Esophagus squamous epithelium (tissue), 5 donors: ENCODE measurements at places on chromosomes 5 and 9.

- H3K36me3 ChIP-seq = peaks cover 12% of the 10 kb centered on the region
- no peak overlapping the region for H3K27ac ChIP-seq
- H3K4me1 ChIP-seq = peaks cover 13% of the 10 kb centered on the region
- H3K4me3 ChIP-seq = no peak overlapping the region
Observed at GRCh38 chr5:16457451-16457850, 8.1 kb downstream of the ZNF622 start.

- H3K36me3 ChIP-seq = no peaks in the 10 kb centered on the region
- no peak overlapping the region for H3K4me3 ChIP-seq
- H3K4me1 ChIP-seq = no peaks in the 10 kb centered on the region
- DNase-seq = no peak
- no peaks in the 10 kb centered on the region for H3K27me3 ChIP-seq
Observed at GRCh38 chr5:19655627-19656026, 332.4 kb downstream of the CDH18 start.

DNA sequence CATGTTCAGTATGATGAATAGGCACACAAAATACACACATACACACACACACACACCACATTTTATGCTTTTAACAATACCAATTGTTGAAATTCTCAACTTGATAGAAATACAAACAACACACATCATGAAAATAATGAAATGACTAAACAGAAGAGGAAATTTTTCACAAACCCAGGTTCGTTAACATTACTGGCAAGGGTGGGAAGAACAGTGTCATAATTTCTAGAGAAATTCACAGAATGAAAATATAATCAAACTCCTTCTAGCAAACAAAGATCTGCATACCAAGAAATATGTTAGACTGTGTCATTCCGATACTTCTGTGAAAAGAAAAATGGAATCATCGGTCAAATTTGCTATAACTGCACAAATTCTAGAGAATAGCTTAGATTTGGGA is 41.9 kb downstream of the ST8SIA4 start:
- H3K36me3 ChIP-seq = no peaks in the 10 kb centered on the region
- no peak overlapping the region for H3K27ac ChIP-seq
- DNase-seq = no peak
- no peaks in the 10 kb centered on the region for H3K27me3 ChIP-seq
- H3K4me3 ChIP-seq = no peak overlapping the region
- no peaks in the 10 kb centered on the region for H3K4me1 ChIP-seq

DNA sequence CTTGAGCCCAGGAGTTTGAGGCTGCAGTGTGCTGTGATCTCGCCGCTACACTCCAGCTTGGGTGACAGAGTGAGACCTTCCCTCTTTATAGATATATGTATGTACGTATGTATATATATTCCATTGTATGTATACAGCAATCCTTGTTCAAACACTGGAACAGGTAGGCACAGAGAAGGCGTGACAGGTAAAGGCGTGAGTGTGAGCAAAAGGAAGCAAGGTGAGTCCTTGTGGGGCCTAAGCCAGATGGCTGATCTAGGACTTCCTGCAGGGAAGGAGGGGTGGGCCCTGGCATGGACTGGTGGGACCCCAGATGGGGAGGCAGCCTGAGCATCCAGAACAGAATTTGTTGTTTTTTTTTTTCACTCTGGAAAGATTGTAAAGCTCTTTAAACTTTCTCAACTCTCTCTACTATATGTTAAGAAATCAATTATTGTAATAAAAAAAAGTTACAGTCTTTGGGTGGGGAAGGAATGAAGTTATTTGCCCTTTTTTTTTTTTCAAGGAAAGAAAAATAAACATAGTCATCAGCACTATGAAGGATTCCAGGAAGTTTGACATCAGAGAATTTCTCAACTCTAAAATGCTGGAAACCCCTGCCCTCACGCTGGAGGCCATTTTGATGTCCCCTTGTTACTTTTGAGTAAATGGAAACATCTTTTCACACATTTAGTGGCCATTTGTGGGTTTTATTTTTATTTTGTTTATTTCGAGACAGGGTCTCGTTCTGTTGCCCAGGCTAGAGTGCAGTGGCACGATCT is 38.9 kb upstream of the STXBP1 start:
- peak overlapping the region; percentile 87 for H3K27ac ChIP-seq
- peaks cover 42% of the 10 kb centered on the region for H3K4me1 ChIP-seq
- DNase-seq = no peak
- no peaks in the 10 kb centered on the region for H3K36me3 ChIP-seq
- no peaks in the 10 kb centered on the region for H3K27me3 ChIP-seq

DNA sequence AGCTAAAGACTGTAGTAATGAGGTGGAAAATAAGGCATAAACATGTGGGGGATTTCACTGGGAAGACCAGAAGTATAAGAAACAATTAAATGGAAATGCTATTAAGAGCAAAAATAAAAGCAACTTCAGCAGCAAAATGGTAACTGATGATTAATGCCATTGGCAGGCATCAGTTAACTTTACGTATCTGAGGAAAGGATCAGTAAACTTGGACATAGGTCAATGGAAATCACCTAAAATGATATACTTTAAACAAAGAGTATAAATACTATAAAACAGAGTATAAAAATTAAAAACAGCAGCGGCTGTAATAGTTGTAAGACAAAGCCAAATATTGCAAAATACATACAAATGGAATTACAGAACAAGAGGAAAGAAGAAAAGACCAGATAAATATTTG is 992.1 kb downstream of the DNAH5 start:
- H3K27ac ChIP-seq = no peak overlapping the region
- no peak for DNase-seq
- no peaks in the 10 kb centered on the region for H3K27me3 ChIP-seq

- no peak overlapping the region for H3K27ac ChIP-seq
- H3K36me3 ChIP-seq = no peaks in the 10 kb centered on the region
- no peak for DNase-seq
- no peaks in the 10 kb centered on the region for H3K27me3 ChIP-seq
Observed at GRCh38 chr9:7234144-7234543, 476.4 kb downstream of the KDM4C start.

GRCh38 chr9:132768932-132769905 is 99.0 kb downstream of the GTF3C4 start:
- H3K36me3 ChIP-seq = no peaks in the 10 kb centered on the region
- H3K4me1 ChIP-seq = peaks cover 21% of the 10 kb centered on the region
- peak; percentile 18 for DNase-seq
- H3K4me3 ChIP-seq = peak overlapping the region; percentile 87
- H3K27me3 ChIP-seq = no peaks in the 10 kb centered on the region
- peak overlapping the region; percentile 81 for H3K27ac ChIP-seq

DNA sequence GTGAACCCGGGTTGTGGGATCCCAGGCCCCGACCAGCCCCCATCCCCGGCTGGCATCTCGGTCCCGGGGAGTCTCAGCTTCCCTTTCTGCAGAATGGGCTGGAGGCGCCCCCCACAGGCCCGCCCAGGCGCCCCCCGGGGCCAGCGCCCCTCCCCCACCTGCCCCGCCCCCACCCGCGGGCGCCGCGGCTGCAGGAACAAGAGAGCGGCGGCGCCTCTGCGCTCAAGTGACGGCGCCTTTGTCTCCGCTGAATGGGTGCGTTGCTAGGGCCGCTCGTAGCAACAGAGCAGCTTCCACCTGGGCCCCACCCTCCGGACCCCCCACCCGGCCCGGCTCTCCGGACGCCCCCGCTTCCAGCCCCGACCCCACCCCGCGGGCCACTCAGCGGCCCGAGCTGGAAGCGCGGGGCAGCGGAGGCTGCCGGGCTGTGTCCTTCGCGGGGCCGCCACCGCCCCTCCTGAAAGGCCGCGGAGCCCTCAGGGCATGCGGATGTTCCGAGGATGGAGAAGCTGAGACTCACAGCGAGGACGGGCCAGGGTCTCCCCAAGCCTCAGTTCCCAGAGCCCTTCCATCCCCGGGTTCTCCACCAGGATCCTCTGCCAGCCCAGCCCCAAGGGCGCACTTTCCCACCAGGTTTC is 27.5 kb downstream of the ADGRD2 start:
- no peak overlapping the region for H3K4me3 ChIP-seq
- DNase-seq = no peak
- H3K36me3 ChIP-seq = no peaks in the 10 kb centered on the region
- peaks cover 11% of the 10 kb centered on the region for H3K4me1 ChIP-seq

DNA sequence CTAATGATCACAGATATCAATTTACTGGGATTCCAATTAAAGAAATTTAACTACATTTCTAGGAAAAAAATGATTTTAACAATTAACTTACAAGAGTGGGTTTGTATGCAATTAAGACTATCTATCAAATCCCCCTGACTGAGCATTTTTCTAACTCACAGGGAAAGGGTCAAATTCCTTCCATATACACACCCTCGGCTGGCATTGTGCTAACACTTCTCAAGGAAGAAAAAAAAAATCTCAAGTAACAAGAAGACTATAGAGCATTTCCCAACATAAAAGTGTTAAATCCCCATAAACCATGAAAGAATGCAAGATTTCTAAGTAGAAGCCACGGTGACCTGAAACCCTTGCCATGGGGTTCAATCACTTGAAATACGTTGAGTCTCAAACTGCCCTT is 368.8 kb downstream of the GLIS3 start:
- no peak overlapping the region for H3K4me3 ChIP-seq
- no peaks in the 10 kb centered on the region for H3K27me3 ChIP-seq
- H3K27ac ChIP-seq = no peak overlapping the region
- no peaks in the 10 kb centered on the region for H3K4me1 ChIP-seq
- no peak for DNase-seq
- H3K36me3 ChIP-seq = no peaks in the 10 kb centered on the region

DNA sequence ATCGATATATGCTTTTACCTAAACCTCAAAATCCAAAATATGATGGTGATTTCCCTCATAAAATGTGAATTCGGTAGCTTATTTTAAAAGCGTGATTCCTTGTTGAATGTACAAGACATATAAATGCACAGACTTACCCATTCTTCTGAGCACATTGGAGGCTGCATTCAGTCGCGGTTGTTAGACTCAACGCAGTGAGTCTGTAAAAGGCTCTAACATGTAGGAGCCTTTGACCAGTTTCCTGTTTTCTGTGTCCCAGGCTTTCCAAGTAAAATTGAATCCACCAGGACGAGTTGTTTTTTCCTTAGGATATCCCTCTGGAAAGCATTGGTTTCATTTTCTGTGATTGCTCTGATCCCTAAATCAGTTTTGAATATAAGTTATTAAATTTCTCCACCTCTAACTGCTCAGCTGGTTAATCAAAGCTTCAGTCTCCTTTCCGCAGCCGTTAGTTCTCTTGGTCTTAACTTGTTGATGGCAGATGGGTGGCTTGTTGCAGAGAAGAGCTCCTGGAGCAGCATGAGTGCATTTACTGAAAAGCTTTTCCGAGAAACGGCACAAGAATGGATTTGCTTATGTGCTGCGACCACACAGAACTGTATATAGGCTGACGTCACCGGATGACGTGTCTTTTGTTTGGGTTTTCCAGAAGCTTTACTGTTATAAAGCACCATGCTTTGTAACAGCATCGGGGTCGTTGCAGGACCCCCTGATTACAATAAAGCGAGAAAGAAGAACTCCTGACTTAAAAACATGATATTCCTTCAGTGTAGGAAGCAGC is at the start of gene LRRTM2:
Gene LRRTM2, minus strand, starts transcription at position 565 of the 781 bp plus-strand sequence. Its CDS starts 424 bp downstream, at position 141.
- H3K27ac ChIP-seq = no peak within 1 kb of the TSS
- DNase-seq = no peak
- no peaks in the 10 kb centered on the region for H3K36me3 ChIP-seq
- peak within 1 kb of the TSS; percentile 18 for H3K4me3 ChIP-seq
- H3K27me3 ChIP-seq = no peaks in the 10 kb centered on the region
